CD4-positive, alpha-beta T cell (primary cell): ENCODE measurements at places on chromosomes 13 and 19.

DNA sequence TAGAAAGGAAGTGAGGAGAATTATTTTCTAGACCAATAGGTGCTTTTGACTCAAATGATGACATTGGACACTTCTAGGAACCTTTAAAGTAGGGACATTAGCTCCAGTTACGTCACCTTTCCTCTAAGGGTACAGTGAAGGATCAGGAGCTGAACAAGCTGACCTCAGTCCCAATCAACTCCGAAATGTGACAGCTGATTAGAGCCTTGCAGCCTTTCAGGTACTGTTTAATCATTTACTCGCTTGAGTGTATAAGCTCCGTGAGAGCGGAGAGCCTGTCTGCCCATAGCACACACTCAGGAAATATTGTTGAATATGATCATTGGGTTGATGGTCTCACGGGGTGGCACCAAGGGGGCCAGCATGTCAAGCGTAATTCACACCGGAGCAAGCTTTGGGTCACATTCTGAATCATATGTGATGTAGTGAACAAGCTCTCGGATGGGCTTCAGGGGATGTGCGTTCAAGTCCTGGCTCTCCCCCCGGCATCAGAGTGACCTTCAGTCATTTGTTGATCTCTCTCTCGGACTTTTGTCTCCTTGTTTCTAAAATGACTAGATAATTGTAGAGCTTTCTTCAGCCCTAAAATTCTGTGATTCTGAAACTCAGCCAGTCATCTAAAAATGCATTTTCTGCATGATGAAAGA lies 141.9 kb downstream of the ZIC5 start:
- no peak for DNase-seq

GRCh38 chr13:77815330-77815729 lies 103.3 kb downstream of the EDNRB start:
- DNase-seq: no peak

- peak; percentile 44 for DNase-seq
These were observed 24.2 kb downstream of the C19orf12 start for GRCh38 chr19:29690842-29691241.

DNA sequence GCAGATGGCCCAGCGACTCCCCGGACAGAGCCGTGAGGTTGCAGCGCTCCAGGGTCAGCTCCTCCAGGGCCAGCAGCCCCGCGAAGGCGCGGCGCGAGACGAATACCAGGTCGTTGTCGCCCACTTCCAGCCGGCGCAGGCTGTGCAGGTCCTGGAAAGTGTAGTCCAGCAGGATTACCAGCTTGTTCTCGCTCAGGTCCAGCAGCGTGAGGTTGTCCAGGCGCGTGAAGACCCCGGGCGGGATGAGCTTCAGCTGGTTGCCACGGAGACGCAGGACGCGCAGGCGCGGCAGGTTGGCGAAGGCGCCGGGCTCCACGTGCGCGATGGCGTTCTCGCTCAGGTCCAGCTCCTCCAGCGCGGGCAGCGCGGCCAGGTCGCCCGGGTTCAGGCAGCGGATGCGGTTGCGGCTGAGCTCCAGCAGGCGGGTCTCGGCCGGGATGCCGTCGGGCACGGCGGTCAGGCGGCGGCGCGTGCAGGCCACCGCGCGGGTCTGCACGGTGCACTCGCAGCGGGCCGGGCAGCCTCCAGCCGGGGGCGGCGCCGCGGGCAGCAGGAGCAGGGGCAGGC lies 9.3 kb upstream of the PEAK3 start:
- no peak for DNase-seq

DNA sequence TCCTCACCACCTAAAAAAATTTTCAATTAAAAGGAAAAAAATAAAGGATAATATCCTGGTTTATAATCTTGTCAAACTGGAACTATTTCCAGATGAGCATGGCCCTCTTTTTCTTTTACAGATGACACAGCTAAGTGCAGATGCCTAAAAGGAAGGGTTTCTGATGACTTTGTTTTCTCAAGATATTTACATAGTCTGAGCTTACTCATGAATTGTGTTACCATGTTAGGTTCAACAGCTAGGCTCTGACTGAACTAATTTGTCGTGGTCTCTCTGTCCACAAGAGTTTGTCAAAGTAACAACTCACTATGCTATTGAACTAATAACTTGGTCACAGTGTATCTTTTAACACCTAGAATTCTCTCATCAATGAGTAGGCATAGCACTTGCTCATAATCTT lies 780.8 kb downstream of the GPC5 start:
- DNase-seq: no peak

- DNase-seq: no peak
These were observed 271.0 kb downstream of the SLITRK5 start for GRCh38 chr13:87942205-87942604.
